Activated CD4-positive, alpha-beta T cell treated with anti-CD3 and anti-CD28 coated beads, Interleukin-2, amount 50 U/mL, for 4 hours (primary cell): ENCODE measurements at places on chromosomes 5 and 9.

GRCh38 chr5:36899860-36900259, 23.3 kb downstream of the NIPBL start:
- no peak for DNase-seq

DNA sequence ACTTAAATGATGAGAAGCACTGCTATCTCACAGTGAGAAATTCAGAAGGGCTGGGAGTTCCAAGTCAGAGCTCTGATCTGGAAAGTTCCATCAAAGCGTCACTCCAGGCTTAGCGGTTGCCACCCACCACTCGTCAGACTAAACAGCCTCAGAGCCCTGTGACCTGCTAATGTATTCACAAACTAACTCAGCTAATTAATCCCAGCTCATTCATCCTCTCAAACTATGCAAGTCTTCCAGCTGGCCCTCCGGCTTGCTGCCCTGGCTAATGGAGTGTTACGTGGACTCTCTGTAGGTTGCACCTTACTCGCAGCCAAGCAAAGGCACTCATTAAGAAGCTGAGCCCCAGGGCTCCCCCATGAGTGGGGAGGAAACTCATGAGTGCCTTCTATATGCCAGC, 82.2 kb upstream of the GABRP start:
- DNase-seq = no peak

- DNase-seq = no peak
Measured at GRCh38 chr9:124779368-124780059, 2.6 kb downstream of the OLFML2A start.

- no peak for DNase-seq
Measured at GRCh38 chr9:3553076-3553765, 27.4 kb upstream of the RFX3 start.

GRCh38 chr5:1765880-1766235, 33.8 kb downstream of the MRPL36 start:
- DNase-seq = no peak
